DMS53 (cell line): ENCODE measurements at places on chromosomes 1 and 21.

DNA sequence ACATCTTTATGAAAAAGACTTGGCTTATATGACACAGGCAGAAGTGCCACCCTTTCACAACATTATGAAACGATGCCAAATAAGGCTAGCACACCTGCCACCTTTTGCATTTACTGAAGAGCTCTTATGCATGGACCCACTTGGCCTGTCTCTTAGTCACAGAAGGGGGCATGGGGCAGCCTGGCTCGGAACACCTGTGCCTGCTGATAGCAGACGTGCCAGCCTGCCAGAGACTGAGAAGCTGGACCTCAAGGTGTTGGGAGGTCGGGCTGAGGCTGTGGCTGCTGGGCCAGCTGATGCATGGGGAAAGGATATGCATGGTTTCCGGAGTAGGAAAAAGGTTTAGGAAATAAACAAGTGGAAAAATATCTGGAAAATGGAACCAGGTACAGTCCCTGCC, 21.5 kb downstream of the RCAN1 start:
- peak; percentile 92 for DNase-seq

DNA sequence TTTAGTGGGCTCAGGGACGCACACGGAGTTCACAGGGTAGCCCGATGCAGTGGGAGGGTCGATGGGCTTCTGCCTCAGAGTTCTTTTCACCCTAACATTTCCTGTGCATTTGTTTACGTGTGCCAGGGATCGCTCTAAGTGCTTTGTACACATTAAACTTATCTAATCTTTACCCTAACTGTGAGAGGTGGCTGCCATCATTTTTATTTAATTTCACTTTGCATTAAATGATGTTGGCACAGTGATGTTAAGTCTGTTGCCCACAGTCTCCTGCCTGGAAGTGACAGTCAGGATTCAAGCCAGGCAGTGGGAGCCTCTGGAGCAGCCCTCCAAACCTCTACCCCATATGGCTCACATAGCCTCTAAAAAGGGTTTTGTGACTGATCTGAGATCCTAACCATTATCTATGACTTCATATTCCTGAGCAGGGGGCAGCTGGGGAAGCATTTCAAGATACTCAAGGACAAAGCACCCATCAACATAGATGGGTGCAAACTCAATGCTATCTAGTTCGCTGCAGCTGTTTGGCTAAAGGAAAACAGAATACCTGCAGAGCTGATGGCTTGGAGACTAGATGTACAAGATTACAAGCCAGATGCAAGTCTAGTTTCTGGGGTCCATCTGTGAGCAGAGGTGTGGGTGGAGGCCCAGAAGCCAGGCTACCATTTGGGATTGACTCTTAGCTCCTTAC, 303.8 kb downstream of the DISC1 start:
- DNase-seq, result no peak

GRCh38 chr1:229300099-229300757, 29.3 kb downstream of the RAB4A start:
- DNase-seq, result no peak

GRCh38 chr1:117652421-117652820, 46.6 kb downstream of the TENT5C start:
- no peak for DNase-seq

- DNase-seq, result no peak
These were observed 7.9 kb downstream of the RNU11 start for GRCh38 chr1:28656335-28656734.

DNA sequence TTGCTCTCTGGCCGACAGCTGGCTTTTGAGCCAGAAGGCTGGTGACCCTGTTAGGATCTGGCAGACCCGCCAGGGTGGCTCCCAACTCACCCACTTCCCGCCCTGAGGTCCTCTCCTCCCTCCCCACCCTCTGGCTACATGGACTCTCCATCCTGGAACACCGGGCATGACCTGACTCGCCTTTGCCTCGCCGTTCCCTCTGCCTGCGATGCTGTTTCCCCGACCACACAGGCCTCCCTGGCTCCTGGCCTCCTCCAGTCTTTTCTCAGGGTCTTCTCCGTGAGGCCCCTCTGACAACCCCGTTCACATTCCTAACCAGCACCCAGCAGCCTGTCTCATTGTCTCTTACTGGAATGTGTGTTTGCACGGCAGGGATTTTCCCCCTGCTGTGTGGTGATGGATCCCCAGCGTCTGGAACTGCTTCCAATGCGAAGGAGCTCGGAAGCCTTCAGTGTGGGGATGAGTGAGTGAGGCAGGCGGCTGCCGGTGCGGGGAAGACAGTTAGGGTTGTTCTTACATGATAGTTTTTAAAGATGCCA, 46.0 kb upstream of the POFUT2 start:
- DNase-seq, result no peak

DNA sequence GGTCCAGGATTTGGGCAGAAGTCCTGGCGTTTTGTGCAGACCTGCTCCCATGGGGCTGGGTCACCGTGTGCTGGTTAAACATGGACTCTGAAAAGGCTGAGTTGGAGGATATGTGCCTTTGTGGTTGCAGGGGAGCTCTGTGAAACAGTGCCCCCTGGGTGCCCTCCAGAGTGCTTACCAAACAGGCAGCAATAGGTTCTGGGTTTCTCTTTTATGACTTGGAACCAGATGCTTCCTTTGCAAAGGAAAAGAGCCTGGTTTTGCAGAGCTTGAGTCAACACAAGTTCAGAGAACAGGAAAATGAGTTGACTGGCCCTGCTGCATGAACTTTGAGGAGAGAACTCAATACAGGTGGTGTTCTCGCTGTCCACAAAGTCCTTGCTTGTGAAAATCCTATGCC, 288.9 kb downstream of the TM2D1 start:
- DNase-seq, result peak; percentile 23

GRCh38 chr1:40057310-40058030, 16.9 kb downstream of the CAP1 start:
- DNase-seq, result no peak

DNA sequence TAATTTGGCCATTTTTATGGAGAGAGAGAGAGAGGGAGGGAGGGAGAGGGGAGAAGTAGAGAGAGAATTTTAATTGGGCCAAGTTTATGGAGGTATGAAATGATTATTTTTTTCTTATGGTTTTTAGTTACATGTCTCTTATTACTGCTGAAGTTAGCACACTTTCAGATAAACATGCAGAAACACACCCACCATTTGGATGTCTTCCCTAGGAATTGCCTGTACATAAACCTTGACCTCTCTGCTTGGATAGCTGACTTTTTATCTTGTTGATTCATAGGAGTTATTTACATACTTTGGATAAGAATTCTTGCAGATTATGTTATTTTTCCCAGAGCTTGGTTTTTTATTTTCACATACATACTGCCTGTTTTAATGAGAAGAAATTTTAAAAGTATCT, 310.2 kb upstream of the ADAMTS5 start:
- no peak for DNase-seq

GRCh38 chr1:64624218-64624713, 120.6 kb upstream of the RAVER2 start:
- peak; percentile 27 for DNase-seq

GRCh38 chr1:12581179-12581578, 36.8 kb downstream of the DHRS3 start:
- DNase-seq, result no peak

GRCh38 chr21:45162115-45162514, 87.7 kb downstream of the ADARB1 start:
- no peak for DNase-seq

DNA sequence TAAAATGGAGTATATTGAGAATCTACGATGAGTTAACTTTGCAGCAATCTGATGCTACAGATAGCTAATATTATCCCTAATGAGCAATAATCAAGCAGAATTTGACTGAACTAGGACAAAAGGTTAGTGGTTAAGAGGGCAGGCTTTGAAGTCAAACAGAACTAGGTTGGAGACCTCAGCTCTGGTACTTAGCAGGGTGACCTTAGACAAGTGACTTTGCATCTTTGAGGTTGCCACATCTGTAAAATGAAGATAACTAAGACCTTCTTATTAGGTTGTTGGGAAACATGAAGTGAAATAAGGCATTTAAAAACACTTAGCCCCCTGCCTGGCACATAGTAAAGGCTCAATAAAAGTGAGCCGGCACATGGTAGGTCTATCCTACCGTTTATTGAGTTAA, 4.3 kb upstream of the FUCA1 start:
- no peak for DNase-seq

GRCh38 chr21:44291078-44291935, 5.6 kb downstream of the AIRE start:
- DNase-seq, result peak; percentile 43

- DNase-seq, result no peak
These were observed 72.5 kb downstream of the ENAH start for GRCh38 chr1:225580238-225581099.

- DNase-seq, result peak; percentile 82
These were observed 990 bp upstream of the NBL1 start for GRCh38 chr1:19643121-19643520.

- DNase-seq, result no peak
These were observed 37.5 kb upstream of the HHAT start for GRCh38 chr1:210291081-210291764.

GRCh38 chr1:6093611-6094010, 47.9 kb downstream of the KCNAB2 start:
- no peak for DNase-seq

GRCh38 chr1:17913326-17914115, 158.4 kb downstream of the ACTL8 start:
- DNase-seq, result no peak

DNA sequence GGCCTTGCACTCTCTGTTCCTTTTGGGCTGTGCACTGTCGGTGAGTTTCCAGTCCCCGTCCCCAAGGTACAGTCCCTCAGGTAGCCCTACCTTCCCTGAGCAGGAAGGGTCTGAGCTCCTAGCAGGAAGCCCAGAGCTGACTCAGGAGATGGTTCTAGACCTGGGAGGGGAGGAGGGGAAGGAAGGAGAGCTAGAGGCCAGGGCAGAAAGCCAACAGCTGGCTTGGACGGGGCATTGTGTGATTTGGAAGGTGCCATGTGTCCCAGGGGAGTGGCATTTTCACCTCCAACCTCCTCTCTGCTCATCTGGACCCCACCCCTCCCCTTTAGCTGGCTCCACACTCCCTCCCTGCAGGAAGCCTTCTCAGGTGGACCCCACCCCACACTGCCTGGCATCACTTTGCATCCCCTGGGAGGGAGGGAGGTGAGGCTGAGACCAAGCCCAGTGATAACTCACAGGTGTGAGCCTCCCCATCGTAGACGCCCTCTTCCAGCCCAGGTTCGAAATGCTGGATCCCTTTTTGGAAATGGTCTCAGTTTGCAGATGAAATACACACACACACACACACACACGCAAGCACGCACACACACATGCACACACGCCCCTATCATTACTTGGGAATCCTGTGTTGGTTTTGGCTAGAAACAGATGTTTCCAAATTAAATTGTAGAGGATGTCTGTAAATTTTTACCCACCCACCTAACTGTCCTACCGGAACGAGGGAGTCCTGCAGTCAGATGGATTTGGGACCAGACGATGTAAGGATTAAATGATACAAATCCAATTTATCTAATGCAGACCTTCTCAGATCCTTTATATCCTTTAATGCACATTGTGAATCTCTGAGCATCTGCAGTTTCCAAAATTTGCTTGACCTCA, 19.7 kb upstream of the IFNLR1 start:
- DNase-seq, result no peak

DNA sequence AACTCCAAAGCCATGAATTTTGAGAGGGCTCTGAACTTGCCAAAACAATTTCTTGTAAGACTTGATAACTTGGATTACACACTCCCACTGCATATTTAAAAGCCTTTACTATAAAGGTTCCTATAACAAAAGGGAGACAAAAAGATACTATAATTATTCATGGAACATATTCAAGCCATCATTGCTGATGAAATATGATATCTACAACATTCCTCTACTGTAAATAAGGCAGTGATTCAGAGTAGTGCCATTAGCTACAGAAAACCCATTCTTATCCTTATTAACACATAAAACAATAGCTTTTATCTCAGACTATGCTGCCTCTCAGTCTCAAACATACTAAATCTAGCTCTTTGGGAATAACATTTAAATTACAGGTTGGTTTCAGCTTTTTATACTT, 675.5 kb upstream of the CXADR start:
- DNase-seq, result no peak
